ENCODE measurements at places on chromosomes 5 and 9.

DNA sequence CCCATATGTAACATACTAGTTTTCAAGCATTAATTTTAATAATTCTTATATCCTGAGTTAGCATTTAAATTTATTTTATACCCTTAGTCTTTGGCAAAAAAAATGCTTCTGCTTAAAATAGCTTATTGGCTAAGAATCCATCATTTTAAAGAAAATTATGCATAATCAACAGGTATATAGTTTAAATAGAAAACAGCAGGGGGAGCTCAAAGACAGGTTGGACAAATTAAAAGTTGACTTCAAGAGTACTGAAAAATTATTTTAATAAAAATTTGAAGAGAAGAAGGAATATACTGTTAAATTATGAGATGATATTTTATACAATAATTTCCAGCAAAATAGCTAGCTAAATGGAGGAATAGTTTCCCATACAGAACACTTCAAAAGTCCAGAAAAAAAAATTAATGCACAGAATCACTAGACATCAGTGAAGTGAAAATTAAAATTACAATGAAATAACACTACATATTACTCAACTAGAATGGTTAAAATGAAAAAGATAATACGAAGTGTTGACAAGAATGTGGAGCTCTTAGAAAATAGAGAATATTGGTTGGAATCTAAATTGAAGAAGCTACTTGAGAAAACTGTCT lies 387.1 kb downstream of the PDE4D start:
- DNase-seq, result no peak

DNA sequence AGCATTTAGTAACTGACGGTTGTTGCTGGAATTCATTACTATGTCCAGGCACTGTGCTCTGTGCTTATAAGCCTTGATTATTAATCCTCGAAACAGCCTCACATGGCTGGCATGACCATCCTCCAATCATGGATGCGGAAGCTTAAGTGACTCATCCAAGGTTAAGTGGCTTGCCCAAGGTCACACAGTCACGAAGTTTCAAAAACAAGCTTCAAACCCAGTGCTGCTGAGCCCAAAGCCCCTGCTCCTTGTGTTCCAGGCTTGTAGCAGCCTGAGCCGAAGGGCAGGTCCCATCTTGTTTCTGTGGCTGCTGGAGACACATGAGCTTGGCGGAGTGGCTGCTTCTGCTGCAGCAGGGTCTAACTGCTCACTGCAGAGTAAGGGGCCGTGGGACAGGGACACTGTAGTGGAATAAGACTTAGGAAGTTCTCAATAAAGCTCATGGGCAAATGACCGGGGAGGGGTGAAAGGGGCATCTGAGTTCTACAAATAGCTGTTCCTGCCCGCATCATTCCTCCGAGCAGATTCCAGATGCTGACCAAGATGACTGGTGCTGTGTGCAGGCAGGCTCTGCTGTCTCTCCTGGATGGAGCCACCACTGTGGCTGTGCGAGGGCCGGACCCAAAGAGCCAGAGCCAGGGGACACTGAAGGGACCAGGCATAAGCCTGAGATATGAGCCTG lies 32.4 kb downstream of the WHRN start:
- no peak for DNase-seq

DNA sequence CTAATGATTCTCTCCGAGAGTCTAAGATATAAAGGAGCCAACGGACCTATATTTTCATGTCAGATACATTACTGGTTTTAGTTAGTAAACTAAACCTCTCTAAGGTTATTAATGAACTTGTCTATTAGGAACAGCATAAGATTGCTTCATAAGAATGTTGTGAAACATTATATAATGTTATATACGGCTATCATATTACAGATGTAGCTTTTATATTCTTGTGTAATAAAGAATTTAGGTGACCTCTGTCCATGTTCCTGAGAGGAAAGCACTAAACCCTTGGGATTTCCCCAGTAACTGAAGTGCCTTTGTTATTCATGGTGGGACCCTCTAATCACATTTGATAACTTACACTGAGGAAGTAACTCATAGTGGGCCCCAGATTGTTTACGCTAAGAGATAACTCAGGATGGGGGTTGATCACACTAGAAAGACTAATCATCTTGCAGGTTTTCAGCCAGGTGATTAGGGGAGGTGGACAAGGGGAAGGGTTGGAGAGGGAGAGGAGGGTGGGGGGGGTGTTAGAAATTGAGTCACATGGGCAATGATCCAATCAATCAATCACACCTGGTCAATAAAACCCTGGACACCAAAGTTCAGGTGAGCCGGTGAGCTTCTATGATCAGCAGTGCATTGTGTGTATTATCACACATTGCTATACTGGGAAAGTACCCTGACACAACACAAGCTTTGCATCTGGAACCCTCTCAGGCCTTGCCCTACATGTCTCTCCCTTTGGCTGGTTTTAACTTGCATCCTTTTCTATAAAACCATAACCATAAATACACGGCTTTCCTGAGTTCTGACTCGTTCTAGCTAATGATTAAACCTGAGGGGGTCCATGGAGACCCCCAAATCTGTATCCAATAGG lies 25.8 kb downstream of the ECPAS start:
- DNase-seq, result no peak

GRCh38 chr9:2013743-2014475 lies 1.2 kb upstream of the SMARCA2 start:
- DNase-seq, result no peak
